ENCODE measurements at places on chromosomes 3 and 15. TPM values are rescaled to one million over a fixed set of nuclear protein-coding genes. Genes with fewer than 3 reads are reported as not detected.

Gene CRABP1
- total RNA-seq, result not detected

Gene XIRP1
- total RNA-seq, result not detected

Gene SMCO1
- not detected for total RNA-seq

Gene WDR93
- under 0.01 TPM for total RNA-seq

Gene FMN1
- total RNA-seq, result 0.56 TPM

Gene GRAMD2A
- total RNA-seq, result under 0.01 TPM

Gene RAB43
- total RNA-seq, result 20.5 TPM

Gene TBC1D2B
- 25.9 TPM for total RNA-seq

Gene BTLA
- total RNA-seq, result not detected

Gene FETUB
- total RNA-seq, result not detected

Gene VIPR1
- total RNA-seq, result 1.8 TPM

Gene GOLGA8J
- total RNA-seq, result not detected

Gene IL17RD
- total RNA-seq, result 0.90 TPM

Gene LRRC31
- total RNA-seq, result not detected

Gene TMEM108
- 0.38 TPM for total RNA-seq
